ENCODE measurements at places on chromosomes 11 and 22.

DNA sequence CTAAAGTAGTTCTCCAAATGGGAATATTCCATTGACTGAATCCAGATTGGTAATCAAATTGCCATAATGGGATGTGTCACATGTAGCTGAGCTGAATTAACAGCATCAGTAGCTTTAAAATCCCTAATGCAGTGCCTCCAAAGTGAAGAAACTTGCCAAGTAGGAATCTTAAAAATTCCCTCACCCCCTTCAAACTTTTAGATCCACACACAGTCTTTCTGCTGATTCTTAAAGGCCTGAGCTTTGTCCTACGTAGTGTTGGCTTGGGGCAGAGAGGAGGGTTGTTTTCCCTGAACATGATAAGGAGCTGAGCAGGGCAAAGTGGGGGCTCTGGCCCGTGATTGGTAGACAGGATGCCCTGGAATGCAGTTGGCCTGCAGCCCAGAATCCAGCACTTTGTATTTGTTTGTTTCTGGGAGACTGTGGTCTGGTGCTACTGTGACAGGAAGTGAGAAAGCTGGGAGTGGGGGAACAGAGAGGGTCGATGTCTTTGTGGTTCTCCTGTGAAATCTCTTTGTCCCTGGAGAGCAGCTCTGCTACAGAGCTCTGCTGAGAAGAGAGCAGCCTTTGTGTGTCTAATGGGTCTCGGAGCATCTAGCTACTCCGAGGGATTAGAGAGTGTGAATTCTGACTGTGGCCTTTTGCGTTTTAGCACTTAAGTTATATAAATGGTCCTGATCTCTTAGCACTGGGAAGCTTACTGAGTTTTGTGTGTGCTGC is 16.9 kb downstream of the CTNND1 start:
- DNase-seq = no peak

DNA sequence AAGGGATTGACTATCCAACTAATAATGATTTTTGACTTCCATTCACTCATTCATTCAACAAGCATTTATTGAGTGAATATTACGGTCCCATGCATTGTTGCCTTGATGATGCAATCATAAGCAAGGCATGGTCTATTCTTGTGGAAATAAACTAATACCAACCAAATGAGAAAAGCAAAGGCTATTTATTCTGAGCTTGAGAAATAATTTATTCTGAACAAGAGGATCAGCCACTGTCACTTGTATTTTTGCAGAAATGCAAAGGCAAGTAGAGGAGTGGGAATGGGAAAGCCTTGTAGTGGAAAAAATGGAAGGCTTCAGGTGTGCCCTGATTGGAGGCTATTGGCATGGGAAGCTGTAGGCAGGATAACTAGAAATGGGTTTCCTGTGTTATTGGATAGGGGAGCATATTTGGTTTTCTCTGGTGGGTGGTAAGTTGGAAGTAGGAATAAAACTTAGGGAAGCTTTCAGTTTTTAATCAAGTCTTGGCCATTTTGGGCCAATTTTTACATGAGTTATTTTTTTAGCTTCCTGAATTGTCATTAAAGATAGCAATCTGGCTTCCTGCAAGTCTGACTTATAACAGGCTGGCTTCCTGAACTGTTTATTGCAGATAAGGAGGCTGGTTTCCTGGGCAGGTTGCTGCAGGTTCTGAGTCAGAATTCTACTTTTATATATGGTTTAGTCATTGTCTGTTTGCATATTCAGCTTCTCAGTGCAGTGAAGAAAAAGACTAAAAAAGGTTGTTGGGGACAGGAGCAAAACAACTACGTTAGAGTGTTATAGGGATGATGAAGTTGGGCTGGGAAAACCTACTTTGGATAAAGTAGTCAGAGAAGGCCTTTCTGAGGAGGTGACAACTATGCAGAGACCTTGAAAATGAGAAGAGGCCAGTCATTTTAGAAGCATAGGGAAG is 106.7 kb downstream of the APIP start:
- DNase-seq = no peak

GRCh38 chr11:82234256-82234655 is 499.4 kb downstream of the FAM181B start:
- no peak for DNase-seq

- DNase-seq = no peak
These were observed 679 bp upstream of the DPP3 start for GRCh38 chr11:66479394-66480116.

- no peak for DNase-seq
These were observed 74.9 kb downstream of the MORC2 start for GRCh38 chr22:30893434-30894370.

GRCh38 chr11:8293171-8293570 is 29.5 kb upstream of the LMO1 start:
- DNase-seq = no peak

DNA sequence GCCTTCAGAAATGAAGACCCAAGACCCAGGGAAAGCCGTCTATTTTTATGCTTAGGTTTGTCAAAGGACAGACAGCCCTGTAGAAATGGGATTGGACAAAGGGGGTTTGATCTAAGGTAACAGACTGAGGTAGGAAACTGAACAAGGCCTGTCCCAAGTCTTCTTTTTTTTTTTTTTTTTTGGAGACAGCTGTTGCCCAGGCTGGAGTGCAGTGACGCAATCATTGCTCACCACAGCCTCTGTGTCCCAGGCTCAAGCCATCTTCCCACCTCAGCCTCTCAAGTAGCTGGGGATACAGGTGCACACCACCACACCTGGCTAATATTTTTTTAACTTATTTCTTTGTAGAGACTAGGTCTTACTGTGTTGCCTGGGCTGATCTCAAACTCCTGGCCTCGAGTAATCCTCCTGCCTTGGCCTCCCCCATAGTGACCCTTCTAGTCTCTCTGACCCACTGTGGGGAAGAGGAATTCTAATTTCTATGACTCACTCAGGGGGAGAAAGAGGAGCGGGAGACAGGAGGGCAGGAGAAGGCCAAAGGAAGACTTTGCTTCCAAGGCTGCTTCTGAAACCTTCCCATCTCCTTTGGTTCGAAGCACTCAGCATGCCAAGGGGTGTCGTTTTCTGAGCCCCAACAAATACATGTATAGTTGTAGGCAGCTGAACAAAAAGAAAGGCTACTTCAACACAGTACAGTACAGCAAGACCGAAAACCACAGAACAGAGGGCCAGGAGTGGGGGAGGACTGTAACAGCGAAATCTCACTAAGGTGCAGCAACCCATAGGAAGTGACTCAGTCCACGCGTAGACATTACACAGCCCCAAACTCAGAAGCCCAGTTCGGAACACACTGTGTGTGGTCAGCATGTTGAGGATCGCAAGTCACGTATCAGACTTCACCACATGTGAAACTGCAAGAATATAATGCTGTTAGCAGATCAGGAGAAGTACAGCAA is 872 bp downstream of the TMA7B start:
- DNase-seq = no peak

GRCh38 chr11:94734563-94735275 is 33.4 kb upstream of the AMOTL1 start:
- no peak for DNase-seq

- DNase-seq = no peak
These were observed 26.6 kb downstream of the CCDC90B start for GRCh38 chr11:83259559-83259958.

- DNase-seq = no peak
These were observed 272.8 kb upstream of the SYN3 start for GRCh38 chr22:33331017-33331416.
